ENCODE measurements at places on chromosomes 11 and 22. TPM values are rescaled to one million over a fixed set of nuclear protein-coding genes. Genes with fewer than 3 reads are reported as not detected.

CADM1 gene
- total RNA-seq = 0.45 TPM

TMEM9B gene
- 34.7 TPM for total RNA-seq

GRAP2 gene
- not detected for total RNA-seq

EXPH5 gene
- total RNA-seq = 0.08 TPM

MFNG gene
- 0.08 TPM for total RNA-seq

Data from smooth muscle cell of the coronary artery (primary cell).